Activated CD4-positive, alpha-beta T cell treated with anti-CD3 and anti-CD28 coated beads, Interleukin-2, amount 50 U/mL, for 24 hours (primary cell): ENCODE measurements at places on chromosomes 6 and 20.

- no peak for DNase-seq
Observed at GRCh38 chr20:35344354-35344837, 52.2 kb upstream of the FAM83C start.

DNA sequence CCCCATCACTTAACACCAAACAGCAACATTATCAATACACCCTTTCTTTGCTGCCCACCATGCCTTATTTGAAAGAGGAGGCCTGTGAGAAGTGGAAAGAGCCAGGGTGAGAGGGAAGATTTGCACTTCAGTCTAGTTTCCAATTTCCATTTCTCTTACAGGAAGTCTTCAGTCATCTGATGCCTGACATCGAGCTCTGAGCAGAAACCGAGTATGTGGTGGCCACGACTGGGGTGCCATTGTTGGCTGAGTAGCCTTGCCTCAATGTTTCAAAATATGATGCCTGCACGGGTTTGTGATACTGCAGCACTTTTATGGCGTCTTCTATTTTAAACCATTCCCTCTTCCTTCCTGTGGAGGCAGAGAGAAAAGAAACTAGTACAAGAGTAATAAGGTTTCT is 39.8 kb upstream of the SMIM29 start:
- no peak for DNase-seq

GRCh38 chr20:52083627-52084232 is 107.8 kb downstream of the ZFP64 start:
- DNase-seq, result peak; percentile 18

- no peak for DNase-seq
Observed at GRCh38 chr20:44153636-44154043, 33.3 kb downstream of the JPH2 start.

- DNase-seq, result no peak
Observed at GRCh38 chr6:101281266-101281665, 112.2 kb upstream of the GRIK2 start.

GRCh38 chr6:129683601-129684322 is 26.2 kb downstream of the ARHGAP18 start:
- DNase-seq, result peak; percentile 61

GRCh38 chr6:43823879-43824702 is 54.1 kb downstream of the VEGFA start:
- DNase-seq, result no peak

DNA sequence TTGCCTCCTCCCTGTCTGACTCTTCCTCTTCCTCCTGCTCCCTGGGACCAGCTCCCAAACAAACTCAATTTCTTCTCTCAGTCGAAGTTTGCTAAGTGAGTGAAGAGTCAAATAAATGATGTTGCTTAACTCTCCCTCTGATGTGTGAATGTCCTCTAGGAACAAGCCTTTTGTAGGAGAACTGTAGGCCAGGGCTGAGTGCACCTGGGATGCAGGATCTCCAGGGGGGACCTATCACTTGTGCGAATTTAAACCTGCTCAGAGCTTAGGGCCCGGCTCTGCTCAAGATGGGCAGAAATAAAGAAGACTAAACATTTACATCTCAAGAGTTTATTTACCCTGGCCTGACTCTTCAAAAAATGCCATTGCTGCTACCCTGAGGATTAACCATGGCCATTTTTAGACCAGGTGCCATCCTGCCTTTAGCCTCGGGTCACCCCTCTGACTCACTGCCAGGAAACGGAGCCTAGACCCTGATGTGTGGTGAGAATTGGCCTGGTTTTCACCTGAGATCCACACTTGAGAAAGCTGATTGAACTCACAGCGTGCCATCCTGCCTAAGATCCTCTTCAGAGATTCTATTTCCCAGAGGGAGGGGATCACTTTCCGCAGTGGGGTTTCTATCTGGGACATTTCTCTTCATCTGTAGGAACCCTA is 63.6 kb upstream of the CD93 start:
- DNase-seq, result no peak

GRCh38 chr6:56419191-56419590 is 171.8 kb upstream of the COL21A1 start:
- DNase-seq, result no peak

GRCh38 chr20:33423141-33423834 is 20.3 kb downstream of the SNTA1 start:
- DNase-seq, result no peak

DNA sequence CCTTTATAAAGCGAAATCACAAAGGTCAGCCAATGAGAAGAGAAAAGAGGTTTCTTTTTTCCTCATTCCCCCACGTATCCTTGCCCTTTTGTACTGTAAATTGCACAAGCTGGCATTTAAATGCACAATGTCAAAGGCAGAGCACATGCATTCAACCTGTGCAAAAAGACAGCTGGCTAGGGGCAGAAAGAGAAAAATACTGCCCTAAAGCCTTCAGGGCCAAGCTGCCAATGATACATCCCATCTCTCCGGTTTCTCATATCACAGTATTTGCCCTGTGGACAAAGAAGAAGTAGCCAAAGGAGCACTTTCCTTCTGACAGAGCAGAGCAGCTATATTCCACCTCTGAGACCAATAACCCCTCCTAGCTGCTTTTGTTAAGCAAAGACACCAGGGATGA is 219.2 kb downstream of the TRDN start:
- DNase-seq, result no peak

DNA sequence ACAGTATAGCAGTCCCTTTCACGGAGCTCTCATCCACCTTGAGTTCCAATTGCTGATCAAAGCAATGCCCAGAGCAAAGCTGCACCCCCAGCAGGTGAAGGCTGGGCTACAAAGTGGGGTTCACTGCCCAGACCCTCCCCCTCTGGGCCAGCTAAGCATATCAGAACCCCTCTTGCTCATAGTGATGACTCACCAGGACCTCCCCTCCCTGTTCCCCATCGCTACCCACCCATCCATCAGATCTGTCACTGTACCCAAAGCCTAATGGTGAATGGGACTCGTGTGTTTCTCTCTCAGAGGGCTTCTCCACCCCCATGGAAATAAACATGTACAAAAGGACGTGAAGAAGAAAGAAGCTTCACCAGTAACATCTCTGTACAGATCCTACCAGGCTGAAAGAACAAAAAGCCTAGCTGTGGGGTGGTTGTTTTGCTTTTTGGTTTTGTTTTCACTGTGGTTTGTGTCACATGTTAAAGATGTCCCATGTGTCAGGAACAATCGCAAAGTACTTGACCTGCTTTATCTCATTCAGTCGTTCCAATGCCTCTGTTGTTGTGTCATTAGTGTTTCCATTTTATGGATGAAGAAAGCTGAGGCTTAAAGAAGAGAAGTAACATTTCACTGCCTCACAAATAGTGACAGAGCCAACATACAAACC is 518.5 kb downstream of the CD83 start:
- DNase-seq, result peak; percentile 7

- DNase-seq, result no peak
Observed at GRCh38 chr6:80454661-80455365, 348.3 kb downstream of the BCKDHB start.
